ENCODE measurements at places on chromosomes 3 and 15.

GRCh38 chr15:55195996-55196395 lies 745 bp downstream of the RSL24D1 start:
- no peak for DNase-seq

GRCh38 chr15:86744198-86744780 lies 664.6 kb downstream of the AGBL1 start:
- DNase-seq, result no peak

GRCh38 chr3:58524326-58524888 lies 12.6 kb downstream of the ACOX2 start:
- DNase-seq, result no peak

DNA sequence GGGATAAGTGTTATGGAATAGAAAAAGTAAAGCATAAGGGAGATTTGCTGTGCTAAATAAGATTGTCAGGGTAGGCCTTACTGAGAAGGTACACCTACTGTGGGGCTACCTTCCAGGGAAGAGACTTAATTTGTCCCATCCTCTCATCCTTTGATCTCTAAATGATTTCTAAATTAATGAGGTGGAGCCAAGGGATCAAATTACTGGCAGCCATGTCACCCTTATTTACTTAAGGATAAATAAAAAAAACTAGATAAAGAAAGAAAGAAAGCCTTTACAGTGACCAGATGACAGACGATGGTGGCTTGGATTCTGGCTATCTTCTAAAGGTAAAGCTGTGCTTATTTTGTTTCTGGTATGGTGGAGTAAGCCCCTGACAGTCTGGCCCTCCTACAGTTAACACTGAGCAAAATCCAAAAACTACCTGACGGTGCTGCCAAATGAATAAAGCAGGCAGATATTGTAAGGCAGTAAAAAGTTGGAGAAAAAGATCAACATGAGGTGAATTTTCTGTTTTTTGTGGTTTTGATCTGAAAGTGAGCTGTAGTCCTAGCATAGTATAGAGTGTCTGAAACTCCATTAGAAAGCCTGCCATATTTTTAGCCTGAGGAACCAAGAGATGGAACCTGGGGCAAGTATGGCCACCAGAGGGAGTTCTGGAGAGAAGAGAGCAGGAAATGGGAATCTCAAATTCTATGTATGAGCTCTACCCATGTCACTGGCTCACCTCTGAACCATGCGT lies 285.1 kb upstream of the MANF start:
- peak; percentile 10 for DNase-seq

DNA sequence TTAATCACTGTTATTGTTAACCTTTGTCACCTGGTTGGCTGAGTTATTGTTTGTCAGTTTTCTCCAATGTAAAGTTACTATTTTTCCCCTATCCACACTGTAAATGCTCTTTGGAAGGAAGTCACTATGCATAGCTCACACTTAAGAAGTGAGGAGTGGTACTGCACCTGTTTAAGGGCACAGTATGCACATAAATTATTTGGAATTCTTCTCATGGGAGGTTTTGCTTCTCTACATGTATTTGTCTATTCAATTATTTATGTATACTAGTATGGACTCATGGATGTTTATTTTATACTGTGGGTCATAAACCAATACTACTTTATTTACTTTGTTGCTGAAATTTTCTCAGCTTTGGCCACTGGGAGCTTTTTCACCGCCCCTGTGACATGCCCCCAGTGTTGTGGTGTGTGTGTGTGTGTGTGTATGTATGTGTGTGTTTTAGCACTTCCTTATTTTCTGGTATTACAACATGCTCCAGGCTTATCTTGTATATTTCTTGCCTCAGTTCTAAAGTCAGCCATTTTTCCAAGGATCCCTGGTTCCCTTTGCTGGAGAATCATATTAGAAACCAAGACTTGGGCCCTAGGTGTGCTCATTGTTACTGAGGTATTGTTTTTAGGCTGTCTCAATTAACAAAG lies 290.5 kb downstream of the KBTBD8 start:
- no peak for DNase-seq

- no peak for DNase-seq
These were observed 1.4 kb downstream of the NDUFB4 start for GRCh38 chr3:120597445-120598049.

- DNase-seq, result no peak
These were observed 209.1 kb upstream of the NR2E3 start for GRCh38 chr15:71601038-71601834.

- DNase-seq, result no peak
These were observed 9.0 kb upstream of the ADGRG7 start for GRCh38 chr3:100600181-100601042.

GRCh38 chr3:35519936-35520335 lies 119.4 kb upstream of the ARPP21 start:
- DNase-seq, result no peak

GRCh38 chr3:27907929-27908328 lies 185.8 kb upstream of the EOMES start:
- DNase-seq, result no peak

- DNase-seq, result no peak
These were observed 9.3 kb downstream of the GALNT15 start for GRCh38 chr3:16183601-16184270.

DNA sequence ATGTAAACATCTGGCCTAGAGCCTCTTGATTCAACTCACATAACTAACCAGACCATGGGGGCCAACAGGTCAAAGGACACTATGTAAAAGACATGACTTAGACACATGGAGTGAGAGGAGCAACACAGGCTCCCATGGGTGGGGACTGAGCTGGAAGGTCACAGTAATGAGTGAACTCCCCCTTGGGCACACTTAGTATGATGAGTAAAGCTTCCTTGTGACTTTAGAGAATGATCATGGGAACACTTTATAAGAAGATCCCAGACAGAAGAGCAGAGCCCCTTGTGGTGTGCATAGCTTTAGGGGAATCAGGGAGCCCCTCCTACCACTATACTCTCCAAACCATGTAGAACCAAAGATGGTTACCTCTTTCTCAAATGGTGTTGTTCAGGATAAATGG lies 10.2 kb downstream of the GCSAM start:
- DNase-seq, result no peak

- DNase-seq, result no peak
These were observed 43.9 kb upstream of the SEC13 start for GRCh38 chr3:10364806-10365205.

DNA sequence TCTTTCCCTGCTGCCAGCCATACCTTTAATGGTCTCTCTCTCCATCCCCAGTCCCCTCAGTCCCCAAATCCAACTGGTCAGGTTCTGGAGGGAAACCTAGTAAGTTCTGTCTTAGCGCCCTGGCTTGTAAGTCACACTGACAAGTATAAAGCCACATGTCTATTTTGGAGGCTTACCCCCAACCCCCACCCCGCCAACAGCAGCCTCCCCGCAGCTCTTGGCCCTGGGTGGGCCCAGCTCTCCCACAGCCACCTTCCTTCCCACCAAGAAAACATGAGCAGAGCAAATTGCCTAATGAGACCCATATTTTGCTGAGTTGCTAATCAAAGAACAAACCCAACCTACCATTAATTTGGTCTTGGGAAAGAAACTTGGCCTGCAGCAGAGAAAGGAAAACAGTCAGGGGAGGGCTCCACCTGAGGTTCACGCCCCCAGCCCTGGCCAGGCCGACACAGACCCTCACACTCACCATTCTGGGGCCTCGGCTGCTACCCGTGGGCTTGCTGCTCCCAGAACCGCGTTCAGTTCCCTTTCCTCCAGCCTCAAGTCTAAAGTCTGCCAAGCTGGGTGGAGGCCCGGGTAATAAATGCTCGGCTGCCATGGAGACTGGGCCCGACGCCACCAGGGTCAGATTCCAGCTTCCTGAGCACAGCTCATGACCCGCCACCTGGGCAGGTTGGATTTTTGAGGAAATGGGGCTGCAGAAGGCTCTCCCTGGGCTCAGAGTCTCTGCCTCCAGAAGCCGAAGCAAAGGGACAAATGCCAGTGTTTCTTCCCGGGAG lies at the start of gene CALML4:
Gene CALML4, minus strand, starts transcription at position 557 of the 782 bp plus-strand sequence. Its CDS starts 85 bp downstream, at position 472.
- DNase-seq, result no peak

- DNase-seq, result no peak
These were observed 16.7 kb downstream of the ZDHHC19 start for GRCh38 chr3:196194542-196194915.

- DNase-seq, result no peak
These were observed 227.1 kb downstream of the RPLP1 start for GRCh38 chr15:69679623-69680228.

GRCh38 chr3:176078906-176079305 lies 1118.4 kb downstream of the TBL1XR1 start:
- DNase-seq, result no peak

- DNase-seq, result no peak
These were observed 61.2 kb downstream of the THBS1 start for GRCh38 chr15:39642011-39642640.

- DNase-seq, result no peak
These were observed 23.3 kb downstream of the UBR1 start for GRCh38 chr15:43082509-43082908.

GRCh38 chr15:46120713-46121112 lies 485.9 kb downstream of the SQOR start:
- DNase-seq, result no peak

GRCh38 chr3:128922804-128923459 lies 43.5 kb downstream of the ACAD9 start:
- no peak for DNase-seq

DNA sequence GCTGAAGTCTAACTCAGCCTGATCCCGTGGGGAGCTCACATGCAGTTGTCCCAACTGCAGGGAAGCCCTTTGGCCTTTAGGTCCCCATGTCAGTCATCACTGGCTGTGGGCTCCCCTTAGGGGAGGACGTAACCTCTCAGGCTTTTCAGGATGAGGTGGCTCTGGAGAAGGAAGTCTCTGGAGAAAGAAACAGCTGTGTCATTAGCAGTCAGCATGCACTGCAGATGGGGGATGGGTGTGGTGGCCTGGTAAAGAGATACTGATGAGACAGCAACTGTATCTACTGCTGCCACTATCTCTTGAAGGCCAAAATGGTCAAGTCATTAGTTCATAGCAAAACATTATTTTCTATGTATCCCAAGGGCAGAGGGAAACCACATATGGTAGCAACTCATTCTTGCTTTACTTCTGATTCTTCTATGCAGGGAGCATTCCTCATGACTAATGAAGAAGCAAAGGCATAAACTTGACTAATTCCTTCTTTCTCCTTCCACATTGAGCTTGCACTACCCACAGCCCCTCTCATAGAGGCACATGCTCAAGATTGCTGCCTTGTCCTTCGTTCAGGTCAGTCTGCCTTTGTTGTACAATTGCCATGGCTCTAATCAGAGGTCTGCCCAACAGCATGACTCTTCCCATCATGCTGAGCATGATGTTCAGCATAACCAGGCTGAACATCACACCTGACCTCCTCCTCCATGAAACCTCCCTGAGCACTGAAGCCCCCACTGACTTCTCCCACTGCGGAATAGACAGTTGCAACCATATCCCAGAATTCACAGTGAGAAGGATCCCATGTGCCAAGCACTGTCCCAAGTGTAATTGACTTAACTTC lies 47.8 kb upstream of the TMEM158 start:
- no peak for DNase-seq

- DNase-seq, result no peak
These were observed 72.4 kb downstream of the CHDH start for GRCh38 chr3:53773611-53774368.

DNA sequence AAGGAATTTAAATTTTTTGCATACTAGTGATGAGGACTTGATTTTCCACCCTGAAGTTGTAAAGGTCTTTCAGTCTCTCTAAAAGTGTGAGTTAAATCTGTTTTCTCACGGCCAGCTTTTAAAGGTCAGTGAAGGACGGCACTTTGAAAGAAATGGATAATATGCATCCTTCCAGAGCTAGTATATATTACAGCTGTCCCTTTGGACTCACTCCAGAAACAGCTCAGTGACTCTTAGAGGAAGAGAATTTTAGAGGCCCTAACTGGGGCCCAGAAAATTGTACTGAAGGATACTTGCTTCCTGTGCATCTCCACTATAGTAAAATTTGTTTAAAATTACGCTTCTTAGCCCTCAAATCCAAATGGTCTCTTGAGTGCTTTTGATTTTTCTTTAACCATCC lies 41.6 kb downstream of the PIK3CA start:
- no peak for DNase-seq

- no peak for DNase-seq
These were observed 15.5 kb upstream of the LYZL4 start for GRCh38 chr3:42425736-42426407.

- peak; percentile 61 for DNase-seq
These were observed 63.0 kb downstream of the VPS8 start for GRCh38 chr3:184874709-184875644.

DNA sequence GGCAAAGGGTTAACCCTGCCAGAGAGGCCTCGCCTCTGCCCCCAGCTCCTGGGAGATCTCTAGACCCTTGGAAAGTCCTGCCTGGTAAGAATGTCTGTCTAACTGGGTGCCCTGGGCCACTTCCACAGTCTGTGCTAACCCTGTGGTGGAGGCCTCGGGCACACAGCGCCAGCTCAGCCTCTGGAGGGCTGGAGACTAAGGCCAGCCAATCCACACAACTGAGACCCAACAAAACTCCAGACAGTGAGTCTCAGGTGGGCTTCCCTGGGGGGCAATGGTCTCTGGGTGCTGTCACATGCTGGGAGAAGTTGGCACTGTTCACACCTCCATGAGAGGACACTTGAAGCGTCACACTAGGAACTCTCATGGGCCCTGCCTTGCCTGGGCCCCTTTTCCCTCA lies 19.5 kb downstream of the ZXDC start:
- DNase-seq, result no peak

DNA sequence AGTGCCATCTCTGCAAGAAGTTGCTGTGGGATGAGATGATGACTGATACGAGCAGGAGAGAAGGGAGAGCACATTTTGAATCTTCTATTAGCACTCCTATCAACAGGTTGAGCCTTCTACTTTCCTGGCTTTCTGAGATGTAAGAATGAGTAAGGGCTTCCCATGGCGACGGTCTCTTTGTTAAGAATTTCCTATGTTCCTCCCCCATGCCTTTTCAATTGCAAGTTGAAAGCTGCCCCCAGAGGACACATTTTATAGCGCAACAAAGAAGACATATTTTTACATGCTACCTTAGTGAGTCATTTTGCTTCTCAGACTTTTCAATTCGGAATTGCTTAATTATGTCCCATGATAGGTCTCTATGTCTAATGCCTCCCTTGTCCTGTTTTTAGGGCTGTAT lies 71.3 kb upstream of the LRTM1 start:
- DNase-seq, result no peak

DNA sequence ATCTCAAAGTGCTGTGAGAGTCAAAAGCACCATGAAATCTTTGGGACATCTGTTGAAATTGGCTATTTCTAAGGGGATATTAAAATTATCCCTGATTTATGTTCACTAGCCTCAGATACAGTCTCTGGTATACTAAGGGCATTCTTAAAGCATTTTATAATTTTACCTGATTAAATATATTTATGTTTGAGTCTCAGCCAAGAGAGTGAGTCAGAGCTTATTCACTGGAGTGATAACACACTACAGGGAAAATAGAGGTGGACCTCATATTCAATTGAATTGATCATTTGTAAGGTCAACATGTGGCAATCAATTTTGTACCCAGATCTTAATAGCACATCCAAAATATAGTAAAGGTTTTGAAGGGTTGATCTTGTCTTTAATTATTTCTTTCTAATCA lies 733.6 kb downstream of the EPHA3 start:
- no peak for DNase-seq

GRCh38 chr3:149501524-149501923 lies 27.0 kb downstream of the TM4SF4 start:
- no peak for DNase-seq
